ENCODE measurements at places on chromosomes 4 and X.

DNA sequence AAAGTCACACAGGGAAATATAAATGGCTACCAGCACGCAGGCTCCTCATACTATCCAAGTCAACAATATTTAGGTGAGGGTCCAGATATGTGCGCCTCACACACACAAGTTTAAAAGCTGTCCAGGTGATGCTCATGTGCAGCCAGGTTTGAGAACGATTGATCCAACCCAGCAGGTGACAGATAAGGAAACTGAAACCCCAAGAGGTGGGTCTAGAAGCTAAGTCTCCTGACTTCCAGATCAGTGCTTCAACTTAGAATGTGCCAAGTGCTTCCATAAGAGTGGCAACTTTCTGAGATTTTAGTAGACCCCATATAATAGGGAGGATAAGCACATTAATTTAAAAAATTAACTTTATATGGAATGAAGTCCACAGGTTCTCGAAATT is 54.4 kb upstream of the NAP1L5 start:
- no peak for DNase-seq

DNA sequence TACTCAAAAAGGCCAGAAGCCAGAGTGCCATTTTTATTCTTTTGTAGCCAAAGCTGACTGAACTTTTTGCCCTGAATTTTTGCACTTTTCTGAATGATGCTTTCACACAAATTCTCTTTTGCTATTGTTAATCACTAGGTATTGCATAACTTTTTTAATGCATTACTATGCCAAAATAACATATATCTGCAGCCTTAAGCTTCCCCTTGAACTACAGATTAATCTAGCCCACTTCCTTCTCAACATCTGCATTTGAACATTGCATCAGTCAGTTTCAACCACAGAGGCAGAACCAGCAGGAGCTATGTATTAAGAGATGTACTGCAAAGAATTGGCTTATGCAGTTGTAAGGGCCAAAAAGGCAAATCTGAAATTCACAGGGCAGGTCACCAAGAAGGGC is 197.6 kb upstream of the GYPA start:
- no peak for DNase-seq

DNA sequence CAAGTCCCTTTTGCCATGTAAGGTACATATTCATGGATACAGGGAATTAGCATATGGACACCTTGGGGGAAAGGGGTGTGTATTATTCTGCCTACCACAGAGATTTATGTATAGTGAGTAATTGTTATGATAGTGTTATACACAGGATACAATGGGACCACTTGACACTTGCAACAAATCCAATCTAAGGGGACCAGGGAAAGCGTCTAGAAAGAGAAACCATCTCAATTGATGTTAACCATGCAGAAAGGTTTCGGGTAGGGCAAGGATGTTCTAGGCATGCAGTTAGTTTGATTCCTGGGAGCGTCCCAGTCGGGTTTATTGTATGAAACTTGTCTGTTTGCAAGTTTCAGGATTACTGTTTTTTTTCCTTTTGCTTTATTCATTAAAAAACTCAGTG is 34.2 kb downstream of the MMRN1 start:
- DNase-seq = no peak

DNA sequence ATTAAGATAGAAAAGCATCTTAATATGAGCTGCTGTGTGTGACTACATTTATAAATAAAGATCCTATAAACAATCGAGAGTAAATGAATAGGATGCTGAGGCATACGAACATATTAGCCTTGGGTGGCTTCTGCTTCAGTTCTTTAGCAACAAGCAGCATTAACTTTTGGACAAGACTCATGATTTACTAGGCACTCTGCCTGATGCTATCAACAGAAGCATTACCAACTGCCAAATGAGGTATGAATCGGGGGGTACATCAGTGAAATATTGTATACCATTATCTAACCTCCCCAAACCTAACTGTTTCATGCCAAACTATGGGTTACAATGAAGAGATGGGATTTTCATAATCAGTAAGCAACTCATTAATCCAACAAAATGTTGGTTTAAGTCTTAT is 113.1 kb downstream of the RAB28 start:
- no peak for DNase-seq

- no peak for DNase-seq
Observed at GRCh38 chrX:21816136-21816535, 23.3 kb upstream of the MBTPS2 start.

- DNase-seq = no peak
Observed at GRCh38 chr4:108317377-108317776, 148.6 kb upstream of the LEF1 start.

DNA sequence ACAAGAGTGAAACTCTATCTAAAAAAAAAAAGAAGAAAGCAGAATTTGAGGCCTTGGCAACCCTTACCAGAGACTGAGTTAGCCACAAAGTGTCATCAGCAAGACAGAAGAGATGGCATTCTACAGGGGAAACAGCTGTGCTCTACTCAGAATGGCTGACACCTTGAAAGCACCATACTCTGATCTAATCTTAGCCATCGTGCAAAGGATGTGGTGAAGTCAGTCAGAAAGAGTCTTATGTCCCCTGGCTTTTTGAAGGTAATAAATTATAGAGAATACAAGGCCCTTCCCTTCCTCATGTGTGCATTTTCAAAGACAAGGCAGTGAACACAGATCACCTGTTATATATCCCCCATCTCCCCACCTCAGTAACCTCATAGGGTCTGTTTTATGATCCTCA is 13.2 kb downstream of the CLNK start:
- no peak for DNase-seq

GRCh38 chr4:153785910-153786721 is 2.8 kb downstream of the SFRP2 start:
- DNase-seq = no peak

DNA sequence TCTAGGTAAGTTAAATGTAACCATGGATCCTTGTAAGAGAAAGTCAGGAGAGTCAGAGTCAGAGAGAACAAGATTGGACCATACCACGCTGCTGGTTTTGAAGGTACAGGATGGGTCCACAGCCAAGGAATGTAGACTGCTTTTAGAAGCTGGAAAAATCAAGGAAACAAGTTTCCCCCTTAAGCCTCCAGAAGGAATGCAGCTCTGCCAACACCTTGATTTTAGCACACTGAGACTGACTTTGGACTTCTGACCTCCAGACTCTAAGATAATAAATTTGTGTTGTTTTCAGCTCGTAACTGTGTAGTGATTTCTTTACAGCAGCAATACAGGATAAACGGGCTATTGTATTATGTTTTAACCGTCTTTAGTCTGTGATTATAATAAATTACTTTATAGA is 108.0 kb upstream of the USP38 start:
- no peak for DNase-seq

DNA sequence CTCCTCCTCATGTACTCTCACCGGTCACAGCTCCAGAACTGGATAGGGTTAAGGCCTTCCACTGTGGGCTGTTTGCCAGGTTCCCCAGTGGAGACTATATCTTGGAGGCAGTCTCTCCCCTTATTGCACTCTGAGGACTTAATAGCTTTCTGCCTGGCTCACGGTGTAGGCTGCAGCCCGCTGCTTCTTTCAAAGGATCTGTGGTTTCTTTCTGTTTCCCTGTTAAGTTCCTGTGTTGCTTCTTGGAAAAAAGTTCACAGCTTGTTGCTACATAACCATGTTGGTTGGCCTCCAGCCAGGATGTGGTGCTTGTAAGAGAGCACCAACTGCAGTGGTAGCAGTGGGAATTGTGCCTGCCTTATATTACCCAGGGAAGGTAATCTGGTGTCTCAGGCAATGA is 24.9 kb upstream of the ZDHHC15 start:
- no peak for DNase-seq

DNA sequence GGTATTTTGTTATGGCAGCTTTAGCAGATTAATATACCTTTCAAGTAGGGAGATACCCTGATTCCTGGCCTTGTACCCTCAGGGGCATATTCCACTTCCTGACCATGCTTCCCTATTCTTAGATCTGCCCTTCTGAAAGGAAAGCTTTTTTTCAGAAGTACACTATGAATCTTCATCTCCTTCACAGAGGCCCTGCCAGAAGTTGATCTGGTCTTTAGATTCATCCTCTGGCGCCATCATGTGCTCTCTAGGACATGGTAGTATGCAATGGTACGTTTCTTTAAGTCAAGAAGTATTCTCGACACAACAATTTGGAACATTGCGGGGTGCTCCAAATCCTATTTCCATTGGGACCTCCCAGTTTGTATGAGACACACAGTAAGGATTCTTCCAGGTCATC is 39.6 kb upstream of the DIPK2B start:
- DNase-seq = no peak

GRCh38 chr4:113382704-113383103 is 333.3 kb downstream of the ANK2 start:
- no peak for DNase-seq

DNA sequence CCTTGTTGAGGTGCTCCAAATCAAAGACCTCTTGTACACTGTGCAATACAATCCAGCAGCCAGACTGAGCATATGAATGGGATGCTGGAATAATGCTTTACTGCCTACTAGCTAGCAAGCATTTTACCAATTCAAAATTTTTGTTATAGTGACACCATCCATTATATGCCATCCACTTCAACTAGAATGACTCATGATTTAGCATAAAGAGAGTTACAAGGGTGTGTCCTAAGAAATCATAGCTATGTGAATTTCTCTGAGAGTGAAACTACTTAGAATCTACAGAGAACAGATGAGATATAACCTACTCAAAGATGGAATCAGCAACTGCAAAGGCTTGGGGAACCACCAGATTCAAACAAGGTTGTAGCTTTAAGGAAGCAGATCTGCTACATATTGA is 221.9 kb downstream of the LHFPL1 start:
- DNase-seq = no peak

GRCh38 chr4:176781739-176782100 is 11.0 kb downstream of the VEGFC start:
- no peak for DNase-seq

GRCh38 chr4:182593864-182594263 is 323.3 kb downstream of the DCTD start:
- no peak for DNase-seq

DNA sequence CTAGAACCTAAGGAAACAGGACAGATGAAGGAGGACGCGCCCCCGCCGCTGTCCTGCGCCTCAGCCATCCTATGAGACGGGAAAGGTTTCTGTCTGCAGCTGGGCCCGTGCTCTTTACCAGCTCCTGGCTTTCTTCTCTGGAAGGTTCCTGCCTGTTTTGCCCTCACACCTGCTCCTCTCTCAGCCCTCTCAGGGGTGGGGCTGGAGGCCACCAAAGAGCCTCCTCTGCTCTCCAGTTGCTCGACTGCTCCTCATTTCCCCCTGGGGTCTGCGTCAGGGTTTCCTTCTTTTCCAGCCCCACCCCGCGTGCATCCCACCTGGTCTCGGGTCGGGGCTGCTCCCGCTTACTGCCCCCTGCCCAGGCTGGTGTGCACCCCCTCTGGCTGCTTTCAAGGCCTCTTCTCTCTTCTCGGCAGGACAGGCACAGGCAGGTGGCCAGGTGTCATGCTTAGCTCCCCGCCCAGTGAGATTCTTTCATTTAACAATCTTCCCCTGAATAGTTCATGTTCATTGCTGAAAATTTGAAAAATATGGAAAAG is 4.6 kb downstream of the HTT-AS start:
- no peak for DNase-seq

- no peak for DNase-seq
Observed at GRCh38 chr4:38364383-38364963, 299.5 kb upstream of the KLF3 start.

DNA sequence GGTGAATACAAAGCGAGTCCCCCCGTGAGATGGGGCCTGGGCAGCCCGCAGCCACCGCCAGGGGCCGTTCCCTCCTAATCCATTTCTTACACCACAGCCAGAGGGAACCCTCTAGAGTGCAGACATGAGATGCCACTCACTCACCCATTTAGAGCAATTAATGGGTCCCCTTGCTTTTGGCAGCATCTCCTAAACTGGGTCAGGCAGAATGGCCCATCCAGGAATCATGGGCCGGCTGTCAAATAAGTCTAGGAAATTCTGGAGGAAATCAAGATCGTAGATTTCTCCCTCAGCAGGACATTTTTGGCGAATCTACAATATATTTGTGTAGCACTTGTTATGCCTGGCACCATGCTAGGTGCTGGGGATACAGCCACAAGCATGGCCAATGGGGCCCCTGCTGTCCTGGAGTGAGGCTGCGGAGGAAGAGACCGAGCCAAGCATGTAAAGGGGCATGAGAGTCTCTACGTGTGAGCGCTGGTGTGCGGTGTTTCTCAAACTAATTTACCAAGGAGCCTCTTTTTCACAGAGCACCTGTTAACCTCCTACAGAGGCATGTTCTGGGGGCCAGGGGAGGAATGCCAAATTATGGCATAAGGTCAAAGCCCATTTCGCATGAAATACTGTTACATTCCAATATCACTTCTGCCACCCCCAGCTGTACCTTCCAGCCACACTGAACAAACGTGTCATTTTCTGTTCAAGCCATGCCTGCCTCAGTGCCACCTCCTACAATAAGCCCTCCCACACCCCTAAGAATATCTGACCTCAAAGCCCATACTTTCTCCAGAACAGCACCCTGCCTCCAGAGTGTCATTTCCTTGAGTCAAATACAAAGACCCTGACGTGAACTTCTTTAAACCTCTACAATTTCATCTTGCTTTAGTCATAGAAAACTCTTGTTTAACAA is 28.1 kb upstream of the JAKMIP1 start:
- DNase-seq = no peak

GRCh38 chr4:5615496-5616075 is 92.8 kb downstream of the EVC2 start:
- DNase-seq = no peak

DNA sequence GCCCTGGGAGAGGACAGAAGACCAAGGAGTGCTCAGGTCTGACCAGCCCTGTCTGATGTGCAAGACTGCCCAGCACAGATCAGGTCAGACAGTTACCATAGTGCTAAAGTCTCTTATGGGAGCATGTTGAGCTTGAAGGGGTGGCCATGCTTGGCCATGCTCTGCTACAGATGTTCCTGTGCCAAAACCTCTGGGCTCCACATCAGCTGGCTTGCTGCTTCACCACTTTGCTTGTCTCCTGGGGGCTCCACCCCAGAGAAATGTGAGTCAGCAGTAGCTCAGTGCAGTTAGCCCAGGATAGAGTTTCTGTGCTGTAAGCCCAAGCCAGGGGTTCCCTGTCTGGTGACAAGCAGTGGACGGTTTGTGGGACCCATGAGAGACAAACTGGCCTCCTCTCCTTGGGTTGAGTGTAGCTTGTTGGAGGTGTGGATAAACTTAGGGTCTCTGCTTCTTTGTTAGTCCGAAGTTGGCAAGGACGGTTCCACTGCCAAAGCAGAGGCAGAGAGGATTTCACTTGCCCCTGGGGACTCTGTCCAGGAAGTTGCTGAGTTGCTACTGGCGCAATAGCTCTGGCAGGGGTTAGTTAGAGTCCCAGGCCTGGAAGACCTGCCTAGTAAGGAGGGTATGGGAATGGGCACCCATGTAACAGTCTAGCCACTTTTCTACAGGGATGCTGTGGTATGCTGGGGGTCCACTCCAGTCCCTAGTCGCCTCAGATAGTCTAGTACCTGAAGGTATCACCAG is 8.7 kb upstream of the TMSB15C start:
- DNase-seq = no peak
